T-helper 1 cell (primary cell): ENCODE measurements at places on chromosomes 5 and 9.

GRCh38 chr5:102754767-102755431 lies at the start of gene PAM:
PAM (plus strand) TSS chr5:102755305; CDS start chr5:102866196, 110,891 bp downstream.
- peak; percentile 76 for DNase-seq

GRCh38 chr9:133160742-133161546 lies 2.8 kb downstream of the GBGT1 start:
- peak; percentile 40 for DNase-seq

GRCh38 chr9:104795857-104796256 lies 31.9 kb downstream of the NIPSNAP3B start:
- DNase-seq: no peak

GRCh38 chr5:104178829-104179456 lies 616.4 kb upstream of the NUDT12 start:
- no peak for DNase-seq

GRCh38 chr9:35813434-35814105 lies 1.3 kb downstream of the HINT2 start:
- no peak for DNase-seq

- no peak for DNase-seq
These were observed 5.2 kb downstream of the IER5L start for GRCh38 chr9:129172816-129173215.

DNA sequence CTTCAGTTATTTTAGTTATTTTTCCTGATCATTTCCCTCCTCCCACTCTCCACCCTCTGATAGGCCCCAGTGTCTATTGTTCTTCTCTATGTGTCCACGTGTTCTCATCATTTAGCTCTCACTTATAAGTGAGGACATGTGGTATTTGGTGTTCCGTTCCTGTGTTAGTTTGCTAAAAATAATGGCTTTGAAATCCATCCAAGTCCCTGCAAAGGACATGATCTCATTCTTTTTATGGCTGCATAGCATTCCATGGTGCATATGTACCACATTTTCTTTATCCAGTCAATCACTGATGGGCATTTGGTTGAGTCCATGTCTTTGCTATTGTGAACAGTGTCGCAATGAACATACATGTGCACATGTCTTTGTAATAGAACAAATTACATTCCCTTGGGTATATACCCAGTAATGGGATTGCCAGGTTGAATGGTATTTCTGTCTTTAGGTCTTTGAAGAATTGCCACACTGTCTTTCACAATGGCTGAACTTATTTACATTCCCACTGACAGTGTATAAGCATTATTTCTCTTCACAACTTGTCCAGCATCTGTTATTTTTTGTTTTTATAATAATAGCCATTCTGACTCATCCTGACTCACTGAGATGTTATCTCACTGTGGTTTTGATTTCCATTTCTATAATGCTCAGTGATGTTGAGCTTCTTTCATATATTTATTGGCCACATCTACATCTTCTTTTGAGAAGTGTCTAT lies 17.2 kb upstream of the DIRAS2 start:
- no peak for DNase-seq

- DNase-seq: no peak
These were observed 74.6 kb upstream of the ZSWIM6 start for GRCh38 chr5:61257421-61257820.

GRCh38 chr5:11878814-11879213 lies 25.4 kb downstream of the CTNND2 start:
- no peak for DNase-seq

DNA sequence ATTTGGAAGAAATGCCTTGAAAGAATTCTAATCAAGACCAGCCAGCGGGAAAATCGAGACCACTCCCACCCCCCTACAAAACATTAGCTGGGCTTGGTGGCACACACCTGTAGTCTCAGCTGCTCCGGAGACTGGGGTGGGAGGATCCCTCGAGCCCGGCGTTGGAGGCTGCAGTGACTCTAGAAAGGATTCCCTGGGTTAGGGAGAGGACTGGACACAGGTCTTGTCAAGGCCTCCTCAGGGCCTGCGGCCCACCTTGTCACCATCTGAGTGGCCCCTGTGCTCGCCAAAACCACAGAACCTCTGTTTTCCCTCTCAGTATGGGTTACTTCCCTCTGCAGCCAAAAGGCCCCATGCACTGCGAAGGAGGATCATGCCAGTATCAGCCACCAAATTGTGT lies 16.5 kb upstream of the GOLM1 start:
- no peak for DNase-seq

- no peak for DNase-seq
These were observed 108.4 kb downstream of the KCNIP1 start for GRCh38 chr5:170612256-170612678.

- no peak for DNase-seq
These were observed 154.6 kb downstream of the SYK start for GRCh38 chr9:90956026-90956810.
